Iris pigment epithelial cell (primary cell): ENCODE measurements at places on chromosomes 4 and X.
A peak's percentile ranks its signal among the peaks of the same experiment; 100 is the strongest.

GRCh38 chr4:41427306-41427882, 110.6 kb upstream of the LIMCH1 start:
- DNase-seq, result no peak

GRCh38 chr4:81632581-81633299, 161.0 kb upstream of the RASGEF1B start:
- DNase-seq, result peak; percentile 22

- DNase-seq, result no peak
These were observed 294 bp downstream of the ATP8A1 start for GRCh38 chr4:42656679-42656943.

DNA sequence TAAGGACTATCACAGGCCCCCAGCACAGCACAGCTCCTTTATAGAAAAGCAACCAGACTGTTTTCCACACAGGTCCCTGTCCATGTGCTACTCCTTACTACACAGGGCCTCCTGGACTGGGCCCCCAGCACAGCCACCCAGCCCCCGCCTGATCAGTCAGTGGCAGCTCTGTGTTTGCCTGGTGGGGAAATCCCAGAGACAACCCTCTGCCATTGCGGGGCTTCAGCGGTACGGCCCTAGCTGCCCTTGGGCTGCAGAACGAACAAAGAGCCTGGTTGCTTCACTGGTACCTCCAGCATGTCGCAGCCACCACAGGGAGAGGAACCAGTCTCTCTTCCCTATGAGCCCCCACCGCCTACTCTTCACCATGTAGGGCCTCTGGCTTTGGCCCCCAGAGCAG, 30.7 kb downstream of the CBR4 start:
- no peak for DNase-seq

DNA sequence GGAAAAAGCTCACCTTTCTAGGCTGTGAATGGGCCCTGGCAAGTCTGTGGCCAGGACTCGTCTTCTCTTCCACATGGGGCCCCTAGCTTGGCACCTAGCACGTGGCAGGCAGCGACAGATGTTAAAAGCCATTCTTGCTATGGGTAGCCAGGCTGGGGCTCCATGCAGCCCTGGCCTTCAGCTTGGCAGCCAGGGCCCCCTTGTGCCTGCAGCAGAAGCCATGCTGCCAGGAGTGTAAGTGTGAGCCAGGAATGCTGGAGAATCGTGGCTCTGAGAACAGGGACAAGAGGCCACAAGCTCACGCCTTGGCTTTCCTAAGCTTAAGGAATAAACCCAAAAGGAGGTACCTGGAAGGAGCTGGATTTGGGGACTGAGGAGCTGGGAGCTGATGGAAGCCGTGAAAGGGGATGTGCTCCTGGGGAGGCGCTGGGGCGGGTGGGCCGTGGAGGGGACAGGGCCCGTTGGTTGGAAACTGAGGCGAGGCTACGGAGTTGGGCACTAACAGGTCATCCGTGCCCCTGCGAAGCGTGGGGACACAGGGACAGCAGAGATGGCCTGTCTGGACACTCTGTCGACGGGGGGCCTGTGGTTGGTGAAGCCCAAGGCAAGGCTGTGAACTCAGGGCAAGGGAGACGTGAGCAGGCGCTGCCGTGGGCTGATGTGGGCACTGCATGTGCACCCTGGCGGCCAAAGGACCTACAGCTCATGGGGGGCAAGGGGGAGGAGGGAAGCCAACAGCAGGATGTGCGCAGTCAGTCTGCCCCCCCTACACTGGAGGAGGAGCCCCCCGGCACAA, 895 bp upstream of the OPN1LW start:
- no peak for DNase-seq

- DNase-seq, result peak; percentile 3
These were observed 24.4 kb downstream of the CDKL2 start for GRCh38 chr4:75605928-75606327.

DNA sequence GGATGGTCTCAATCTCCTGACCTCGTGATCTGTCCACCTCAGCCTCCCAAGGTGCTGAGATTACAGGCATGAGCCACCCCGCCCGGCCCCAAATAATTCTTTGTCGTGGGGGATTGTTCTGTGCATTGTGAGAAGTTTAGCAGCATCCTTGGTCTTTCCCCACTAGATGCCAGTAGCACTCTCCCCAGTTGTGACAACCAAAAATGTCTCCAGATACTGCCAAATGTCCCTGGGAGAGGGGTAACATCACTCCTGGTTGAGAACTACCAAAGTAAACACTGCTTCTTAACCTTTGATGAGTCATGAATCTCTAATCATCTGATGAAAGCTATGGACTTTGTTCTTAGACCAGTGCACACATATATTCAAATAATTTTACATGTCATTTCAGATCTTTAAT, 90.7 kb upstream of the BRS3 start:
- DNase-seq, result peak; percentile 6
